Regular cardiac myocyte (primary cell): ENCODE measurements at places on chromosomes 12 and 14. TPM values are rescaled to one million over a fixed set of nuclear protein-coding genes. Genes with fewer than 3 reads are reported as not detected.

CLEC7A gene
- not detected in 2 replicates for total RNA-seq

RAB5B gene
- 42.2 and 43.1 TPM in 2 replicates for total RNA-seq

INHBE gene
- 0.38 and 0.85 TPM in 2 replicates for total RNA-seq

CMTM5 gene
- total RNA-seq, result 0.28 and 0.58 TPM in 2 replicates

KICS2 gene
- 8.6 and 9.3 TPM in 2 replicates for total RNA-seq

ZNF891 gene
- 0.58 and 1.1 TPM in 2 replicates for total RNA-seq

STAT2 gene
- total RNA-seq, result 105 and 295 TPM in 2 replicates
